ENCODE measurements at places on chromosomes 5 and 9. TPM values are rescaled to one million over a fixed set of nuclear protein-coding genes. Genes with fewer than 3 reads are reported as not detected.

The SNCAIP gene
- not detected for total RNA-seq

- no peak for DNase-seq
Observed at GRCh38 chr5:128426090-128426534, 111.9 kb downstream of the FBN2 start.

- DNase-seq: no peak
Observed at GRCh38 chr9:131116281-131117120, 8.9 kb upstream of the NUP214 start.

DNA sequence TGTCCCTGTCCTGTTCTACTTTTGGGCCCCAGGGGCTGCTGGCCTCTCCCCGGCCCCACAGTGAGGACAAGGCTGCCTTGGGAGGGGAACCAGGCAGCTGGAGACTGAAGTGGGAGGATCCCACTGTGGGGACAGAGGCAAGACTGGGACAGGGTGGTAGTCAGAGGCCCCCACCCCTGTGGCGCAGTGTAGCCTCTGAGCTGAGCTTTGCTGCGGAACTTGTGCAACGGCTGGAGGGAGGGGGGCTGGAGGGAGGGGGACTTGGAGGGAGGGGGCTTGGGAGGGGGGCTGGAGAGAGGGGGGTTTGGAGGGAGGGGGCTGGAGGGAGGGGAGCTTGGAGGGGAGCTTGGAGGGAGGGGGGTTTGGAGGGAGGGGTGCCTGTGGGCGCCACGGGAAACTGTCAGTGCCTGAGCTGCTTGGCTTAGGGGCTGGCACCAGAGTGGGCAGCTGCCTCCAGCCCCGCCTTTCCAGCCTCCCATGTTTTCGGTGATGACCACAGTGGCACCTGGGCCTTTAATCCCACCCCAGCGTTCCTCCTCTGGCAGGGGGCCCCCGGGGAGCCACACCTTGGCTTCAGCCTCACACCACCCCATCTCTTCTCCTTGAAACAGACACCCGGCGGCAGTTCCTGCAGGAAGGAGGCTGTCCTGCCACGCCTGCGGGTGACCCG lies 2.3 kb upstream of the FUT7 start:
- no peak for DNase-seq
